ENCODE measurements at places on chromosomes 5 and 9.

DNA sequence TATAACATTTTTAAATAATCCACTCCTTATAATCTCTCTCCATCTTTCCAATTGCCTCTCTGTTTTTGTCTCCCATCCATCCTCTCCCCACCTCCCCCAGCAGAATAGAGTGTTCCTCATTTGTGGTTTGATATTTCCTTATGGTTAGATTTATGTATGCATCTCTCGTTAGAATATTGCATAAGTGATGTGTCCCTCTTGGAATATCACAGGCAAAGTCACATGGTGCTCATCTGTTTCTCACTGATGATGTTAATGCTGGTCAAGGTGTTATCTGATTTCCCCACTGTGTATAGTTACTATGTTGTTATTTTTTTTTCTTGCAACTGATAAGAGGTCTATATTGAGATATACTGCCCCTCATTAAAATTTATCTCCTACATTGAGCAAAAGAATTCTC, 3.1 kb upstream of the LRRC70 start:
- DNase-seq: no peak

DNA sequence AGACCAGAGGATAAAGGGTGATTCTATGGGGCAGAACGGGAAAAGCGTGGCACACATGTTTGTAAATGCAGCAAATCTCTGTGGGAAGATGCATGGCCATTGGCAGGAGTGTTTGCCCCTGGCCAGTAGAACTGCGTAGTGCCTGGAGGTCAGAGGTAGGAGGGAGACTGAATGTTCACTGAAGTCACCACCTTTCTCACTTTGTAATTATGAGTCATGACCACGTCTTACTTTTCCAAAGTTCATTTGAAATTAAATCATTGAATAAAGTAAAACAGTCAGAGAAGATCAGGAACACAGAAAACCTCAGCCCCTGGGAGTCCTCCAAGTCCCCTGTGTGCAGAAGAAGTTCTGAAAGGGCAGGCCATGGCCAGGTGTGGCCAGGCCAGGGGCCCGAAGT, 4.6 kb downstream of the PTGES start:
- DNase-seq: no peak

GRCh38 chr5:36017004-36017403, 25.8 kb upstream of the UGT3A1 start:
- DNase-seq: no peak

GRCh38 chr5:74543162-74543995, 97.1 kb downstream of the ENC1 start:
- no peak for DNase-seq

- no peak for DNase-seq
These were observed 13.0 kb upstream of the UBAC1 start for GRCh38 chr9:135974220-135974573.

DNA sequence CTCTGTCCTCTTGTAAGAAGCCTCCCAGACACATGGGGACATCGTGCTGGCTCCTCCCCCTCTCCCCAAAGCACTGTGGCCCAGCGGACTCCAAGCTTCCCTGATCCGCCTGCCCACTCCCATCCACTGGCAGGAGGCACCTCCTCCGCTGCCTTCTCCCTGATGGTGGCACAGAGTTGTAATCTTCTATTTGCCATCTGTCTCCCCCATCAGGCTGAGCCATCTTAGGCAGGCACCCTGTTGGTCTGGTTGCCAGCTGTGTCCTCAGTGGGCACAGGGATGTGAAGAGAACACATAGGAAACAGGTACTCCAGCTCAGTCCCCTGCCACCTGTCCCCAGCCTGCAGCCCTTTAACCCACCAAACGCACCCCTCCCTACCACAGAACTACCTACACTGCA, 5.4 kb upstream of the ZDHHC12 start:
- DNase-seq: no peak

DNA sequence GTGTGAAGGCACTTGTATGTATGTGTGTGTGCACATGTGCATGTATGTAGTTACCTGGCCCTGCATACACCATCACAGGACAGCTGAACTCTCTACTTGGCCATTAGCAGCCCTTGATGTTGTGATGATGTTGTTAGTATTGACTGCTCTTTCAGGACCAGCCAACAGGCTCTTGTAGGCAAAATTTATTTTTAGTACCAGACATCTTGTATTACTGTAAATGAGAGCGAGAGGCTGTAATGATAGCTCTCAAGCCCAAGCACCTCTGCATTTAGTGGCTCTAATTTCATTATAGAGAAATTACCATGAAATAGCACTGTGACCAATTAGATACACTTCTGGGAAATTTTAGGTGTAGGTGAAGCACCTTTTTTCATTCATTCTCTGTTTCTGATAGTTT, 158.0 kb downstream of the SMARCA2 start:
- DNase-seq: no peak

DNA sequence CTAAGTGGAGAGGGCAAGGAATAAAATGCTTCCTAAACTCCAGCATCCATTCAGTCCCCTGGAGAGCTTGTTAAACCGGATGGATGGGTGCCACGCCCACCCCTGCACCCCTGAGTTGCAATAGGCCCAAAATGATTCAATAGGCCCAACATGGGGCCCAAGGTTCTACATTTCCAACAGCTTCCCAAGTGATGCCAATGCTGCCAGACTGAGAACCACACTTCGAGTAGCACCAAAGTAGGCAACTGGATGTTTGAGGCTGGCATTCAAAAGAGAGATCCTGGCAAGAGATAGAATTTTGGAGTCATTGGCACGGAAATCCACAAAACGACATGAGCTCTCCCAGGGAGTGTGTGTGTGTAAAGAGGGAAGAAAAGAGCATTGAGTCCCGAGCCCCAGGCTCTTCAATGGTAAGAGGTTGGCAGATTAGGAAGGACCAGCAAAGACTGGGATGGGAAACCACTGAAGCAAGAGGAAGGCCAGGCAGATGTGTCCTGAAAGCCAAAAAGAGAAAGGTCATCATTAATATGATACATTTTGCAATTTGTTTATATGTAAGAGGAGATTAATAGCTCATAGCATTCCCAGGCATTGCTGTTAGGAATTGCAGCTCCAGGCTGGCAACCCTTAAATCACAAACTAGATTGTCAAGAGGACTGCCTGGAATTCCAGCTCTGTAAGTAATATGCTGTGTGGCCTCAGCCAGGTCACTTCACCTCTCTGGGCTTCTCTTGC, 130.6 kb downstream of the KCNIP1 start:
- DNase-seq: no peak

DNA sequence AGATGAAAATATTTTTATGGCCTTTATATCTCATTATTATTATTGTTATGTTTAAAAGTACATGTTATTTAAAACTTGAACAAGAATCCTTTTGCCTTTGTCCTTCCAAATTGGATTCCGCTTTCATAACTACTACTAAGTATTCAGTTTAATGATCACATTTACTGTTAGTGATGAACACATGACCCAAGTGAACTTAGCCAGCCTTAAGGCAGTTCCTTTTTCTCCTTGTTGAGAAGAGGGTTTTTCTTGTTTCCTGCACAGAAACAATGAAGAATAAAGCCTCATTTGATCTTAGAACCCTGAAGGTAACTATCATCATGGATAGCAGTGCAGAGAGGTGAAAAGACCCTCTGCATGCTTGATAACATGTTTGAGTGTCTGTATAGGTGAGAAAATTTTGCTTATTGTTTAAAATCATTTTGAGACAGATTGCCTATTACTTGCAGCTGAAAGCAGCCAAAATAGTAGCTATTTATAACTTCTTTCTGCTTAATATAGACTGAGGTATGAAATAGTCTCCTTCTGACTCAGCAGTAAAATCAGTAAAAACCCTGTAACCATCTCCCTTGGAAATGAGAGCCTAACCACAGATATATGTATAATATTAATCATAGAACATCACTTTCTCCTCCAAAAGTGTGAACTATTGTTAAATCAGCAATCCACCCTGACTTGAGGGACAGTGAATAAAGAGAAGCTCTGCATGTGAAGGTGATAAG, 266.2 kb downstream of the SPATA31D1 start:
- no peak for DNase-seq

GRCh38 chr5:23631302-23632045, 124.1 kb downstream of the PRDM9 start:
- DNase-seq: no peak

DNA sequence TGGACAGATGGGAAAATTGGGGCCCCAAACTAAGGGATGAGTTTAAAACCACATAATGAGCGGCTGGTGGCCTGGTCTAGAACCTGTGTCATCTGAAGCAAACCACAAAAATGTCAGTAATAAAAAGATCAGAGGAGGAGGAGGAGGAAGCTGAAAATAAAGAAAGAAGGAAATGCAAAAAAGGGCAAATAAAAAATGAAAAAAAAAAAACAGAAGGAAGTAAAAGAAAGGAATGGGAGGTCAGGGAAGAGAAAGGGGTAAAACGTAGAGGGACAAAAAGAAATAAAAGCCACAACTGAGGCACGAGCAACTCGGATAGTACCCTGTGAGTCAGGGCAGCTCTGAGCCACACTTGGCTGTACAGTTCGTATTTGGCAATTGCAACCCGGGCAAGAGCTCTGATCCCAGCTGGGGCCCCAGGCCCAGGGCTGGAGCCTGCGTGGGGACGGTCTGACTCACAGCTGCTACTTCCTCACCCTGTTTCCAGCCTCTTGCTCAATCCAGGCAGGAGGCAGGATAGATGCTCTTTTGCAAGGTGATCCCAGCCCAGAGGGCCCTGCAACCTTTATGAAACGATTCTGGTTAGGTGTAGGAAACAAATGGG, 137.9 kb upstream of the TRIM32 start:
- no peak for DNase-seq

- DNase-seq: no peak
These were observed 3.6 kb upstream of the ARAP3 start for GRCh38 chr5:141685591-141685990.

DNA sequence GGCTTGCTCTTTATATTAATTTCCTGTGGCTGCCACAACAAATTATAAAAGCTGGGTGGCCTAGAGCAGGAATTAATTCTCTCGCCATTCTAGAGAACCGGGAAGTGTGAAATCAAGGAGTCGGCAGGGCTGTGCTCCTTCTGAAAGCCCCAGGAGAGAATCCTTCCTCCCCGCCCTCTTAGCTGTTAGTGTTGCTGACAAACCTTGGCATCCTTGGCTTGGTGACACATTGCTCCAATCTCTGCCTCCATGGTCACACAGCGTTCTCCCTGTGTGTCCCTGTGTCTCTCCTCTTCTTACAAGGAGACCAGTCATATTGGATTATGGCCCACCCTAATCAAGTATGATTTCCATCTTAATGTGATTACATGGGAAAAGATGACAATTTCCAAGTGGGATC, 55.9 kb upstream of the NEURL1B start:
- no peak for DNase-seq

All from activated T-cell treated with anti-CD3 and anti-CD28 coated beads for 1 hour (primary cell).